ENCODE measurements at places on chromosomes 6 and 20. TPM values are rescaled to one million over a fixed set of nuclear protein-coding genes. Genes with fewer than 3 reads are reported as not detected.

OR2B6 gene
- not detected for polyA plus RNA-seq

RIMS1 gene
- 0.46 TPM for polyA plus RNA-seq

C4A gene
- polyA plus RNA-seq: 3.8 TPM

FILIP1 gene
- 0.03 TPM for polyA plus RNA-seq

IER3 gene
- 163 TPM for polyA plus RNA-seq

DNA sequence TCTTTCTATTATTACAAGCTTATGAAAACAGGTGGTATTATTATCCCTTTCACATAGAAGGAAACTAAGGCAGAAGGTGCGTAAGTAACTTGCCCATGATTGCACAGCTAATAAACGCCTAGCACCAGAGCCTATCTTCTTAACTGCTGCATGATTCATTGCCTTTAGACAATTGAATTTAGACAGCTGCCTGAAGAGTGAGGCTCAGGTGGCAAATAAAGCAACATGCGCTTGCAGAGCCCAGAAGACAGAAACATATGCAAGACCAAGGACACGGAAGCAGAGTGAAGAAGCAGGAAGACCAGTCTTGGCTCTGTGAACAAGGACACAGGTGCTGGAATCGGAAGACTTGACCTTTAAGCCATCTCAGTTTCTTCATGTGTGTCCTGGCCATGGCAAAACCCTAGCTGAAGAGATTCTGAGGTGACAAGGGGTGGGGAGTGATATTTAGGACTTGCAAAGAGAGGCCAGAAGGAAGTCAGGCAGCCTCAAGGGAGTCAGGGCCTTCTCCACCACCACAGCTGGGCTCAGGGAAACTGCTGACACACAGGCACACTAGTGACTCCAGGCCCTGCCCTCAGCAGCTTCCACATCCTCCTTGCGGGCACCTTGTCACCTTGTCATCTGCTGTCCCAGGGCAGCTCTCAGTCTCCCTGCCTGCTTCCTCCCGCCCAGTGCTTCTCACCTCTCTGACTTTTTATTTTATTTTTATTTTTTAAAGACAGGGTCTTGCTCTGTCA lies 91.7 kb upstream of the SLC22A16 start:
- no peak for DNase-seq

DNA sequence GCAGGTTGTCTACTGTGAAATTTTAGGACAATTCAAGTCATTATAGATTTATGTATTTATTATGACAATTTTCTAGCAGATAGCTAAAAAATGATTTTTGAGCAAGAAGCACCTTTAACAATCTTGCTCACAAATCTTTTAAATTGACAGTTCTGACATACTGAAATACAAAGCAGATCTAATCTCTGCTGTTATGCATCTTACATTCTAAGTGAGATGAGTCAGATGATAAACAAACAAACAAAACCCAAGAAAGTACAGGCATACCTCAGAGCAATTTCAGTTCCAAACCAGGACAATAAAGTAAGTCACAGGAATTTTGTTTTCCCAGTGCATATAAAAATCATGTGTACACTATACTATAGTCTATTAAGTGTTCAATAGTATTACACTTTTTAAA lies 430.7 kb upstream of the PTCHD4 start:
- no peak for DNase-seq

DNA sequence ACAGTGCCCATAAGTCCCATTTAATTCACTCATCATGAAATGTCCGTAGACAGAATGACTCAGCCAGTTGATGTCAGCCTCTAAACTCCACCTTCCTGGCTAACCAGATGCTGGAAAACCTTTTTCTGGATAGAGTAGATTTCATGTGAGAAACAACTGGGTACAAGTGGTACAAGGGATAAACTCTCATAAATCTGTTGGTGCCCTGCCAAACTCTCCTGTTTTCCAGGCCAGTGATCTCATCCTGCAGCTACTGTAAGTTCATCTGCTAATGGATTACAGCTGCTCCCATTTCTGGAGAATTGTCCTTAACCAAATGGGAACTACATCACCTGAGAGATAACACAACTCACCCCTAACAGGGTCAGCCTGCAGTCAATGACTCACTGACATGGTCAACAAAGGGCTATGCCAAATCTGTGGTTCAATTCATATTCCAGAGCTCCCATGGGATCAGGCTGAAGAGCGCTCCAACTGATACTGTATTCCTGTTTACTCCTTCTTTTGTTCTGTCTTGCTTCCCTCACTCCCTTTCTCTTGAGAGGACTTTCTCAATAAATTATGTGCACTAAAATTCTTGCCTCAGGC lies 210.1 kb upstream of the HDDC2 start:
- no peak for DNase-seq

Measured in IMR-90 (cell line).